ENCODE measurements at places on chromosomes 4 and X.

DNA sequence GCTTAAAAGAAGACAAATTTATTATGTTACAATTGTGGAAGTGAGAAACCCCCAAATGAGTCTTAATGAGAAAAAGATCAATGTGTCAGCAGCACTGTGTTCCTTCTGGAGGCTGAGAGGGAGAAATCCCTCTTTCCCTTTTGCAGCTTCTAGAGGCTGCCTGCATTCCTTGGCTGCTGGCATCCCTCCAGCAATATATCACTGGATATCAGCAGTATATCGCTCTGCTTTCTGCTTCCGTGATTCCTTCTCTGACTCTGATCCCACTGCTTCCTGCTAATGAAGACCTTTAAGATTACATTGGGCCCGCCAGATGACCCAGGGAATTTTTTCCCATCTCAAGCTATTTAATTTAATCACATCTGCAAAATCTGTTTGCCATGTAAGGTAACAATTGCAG is 1008.0 kb downstream of the RAPGEF2 start:
- no peak for DNase-seq

GRCh38 chr4:4968161-4968725 is 51.0 kb downstream of the CYTL1 start:
- DNase-seq, result no peak

- DNase-seq, result peak; percentile 94
These were observed 13.0 kb upstream of the SEPSECS start for GRCh38 chr4:25172961-25173915.

- DNase-seq, result no peak
These were observed 329.2 kb upstream of the KLF3 start for GRCh38 chr4:38334791-38335190.

DNA sequence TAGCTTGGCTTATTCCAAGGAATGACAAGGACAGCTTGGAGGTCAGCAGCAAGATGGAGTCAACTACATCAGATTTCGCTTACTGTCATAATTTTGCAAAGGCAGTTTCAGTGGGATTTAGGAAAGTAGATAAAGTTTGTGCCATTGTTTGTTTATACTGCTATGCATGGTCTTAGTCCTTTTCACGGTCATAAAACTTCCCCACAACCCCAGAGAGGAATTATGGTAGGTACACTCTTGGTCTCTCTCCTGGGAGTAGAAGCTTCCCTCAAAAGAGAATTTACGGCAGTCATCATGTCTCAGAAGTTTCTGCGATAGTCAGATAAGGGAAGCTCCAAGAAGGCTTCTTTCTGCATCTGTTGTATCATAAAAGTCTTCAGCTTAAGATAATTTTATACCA is 27.9 kb upstream of the HERC6 start:
- no peak for DNase-seq

DNA sequence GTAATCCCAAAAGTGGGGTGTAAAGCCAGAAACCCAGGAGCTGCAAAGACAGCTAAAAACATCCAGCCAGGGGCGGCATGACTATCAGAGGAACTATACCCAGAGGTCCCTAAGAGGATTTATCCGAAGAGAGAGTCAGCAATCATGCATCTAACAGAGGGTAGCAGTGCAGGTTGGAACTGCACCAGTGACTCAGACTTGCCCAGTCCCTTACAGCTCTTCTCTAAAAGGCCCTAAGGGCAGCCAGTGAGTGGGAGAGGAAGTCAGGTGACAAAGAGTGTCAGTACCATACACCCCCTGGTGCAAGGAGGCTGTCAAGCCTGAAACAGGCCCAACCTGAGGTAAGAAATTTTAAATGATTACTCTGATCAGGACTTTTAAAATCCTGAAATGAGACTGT is 88.1 kb downstream of the CAMK2D start:
- DNase-seq, result no peak

DNA sequence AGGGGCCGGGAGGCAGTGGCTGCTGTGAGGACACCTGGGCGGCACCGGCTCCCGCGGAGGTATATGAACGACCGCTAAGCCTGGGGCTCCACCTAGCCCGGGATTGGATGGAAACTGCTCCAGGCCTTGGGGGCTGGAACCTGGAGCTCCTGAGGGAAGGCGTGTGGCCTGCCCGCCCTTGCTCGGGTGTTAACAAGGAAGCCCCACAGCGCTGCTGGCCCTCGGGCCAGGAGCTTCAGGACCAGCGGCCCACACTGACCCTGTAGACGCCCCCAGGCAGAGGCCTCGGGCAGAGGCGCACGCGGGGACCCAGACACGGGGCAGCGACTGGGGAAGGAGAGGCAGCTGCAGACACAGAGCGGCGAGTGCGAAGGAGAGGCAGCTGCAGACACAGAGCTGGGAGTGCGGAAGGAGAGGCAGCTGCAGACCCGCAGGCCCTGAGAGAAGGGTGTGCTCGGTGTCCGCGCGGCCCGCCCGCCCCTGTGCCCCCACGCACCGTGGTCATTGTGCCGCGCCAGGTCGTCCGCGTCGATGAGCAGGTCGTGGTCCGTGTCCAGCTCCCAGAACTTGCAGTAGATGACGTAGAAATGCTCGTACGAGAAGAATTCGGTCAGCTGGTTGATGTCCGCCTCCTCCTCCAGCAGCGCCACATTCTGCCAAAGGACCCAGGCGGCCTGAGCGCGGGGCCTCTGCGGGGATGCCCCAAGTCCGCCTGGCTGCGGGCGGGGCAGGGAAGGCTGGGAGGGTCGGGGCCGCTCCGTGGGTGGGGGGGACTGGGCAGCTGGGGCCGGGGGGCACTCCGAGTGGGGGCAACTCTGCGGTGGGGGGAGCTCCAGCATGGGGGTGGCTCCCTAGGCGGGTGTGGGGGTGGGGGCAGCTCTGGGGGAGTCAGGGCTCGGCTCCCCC is 26.7 kb upstream of the GTPBP6 start:
- DNase-seq, result no peak

DNA sequence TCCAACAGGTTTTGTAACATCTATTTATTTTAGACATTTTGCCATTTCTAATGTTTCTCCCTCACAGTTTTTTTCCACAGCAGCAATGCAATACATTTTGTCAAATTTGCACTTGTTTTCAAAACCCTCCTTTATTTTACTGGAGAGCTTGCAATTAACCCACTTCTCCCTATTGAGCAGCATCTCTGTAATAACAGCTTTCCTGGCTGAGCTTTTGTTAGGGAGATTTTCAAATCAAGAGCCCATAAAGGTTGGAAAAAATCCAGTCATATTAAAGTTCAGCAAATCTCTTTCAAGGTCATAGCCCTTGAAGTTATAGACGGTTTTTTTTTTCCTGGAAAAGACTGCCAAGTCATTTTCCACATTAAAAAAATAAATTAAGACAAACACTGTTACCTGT is 450.6 kb upstream of the TENM3 start:
- DNase-seq, result no peak

- no peak for DNase-seq
These were observed 275.7 kb upstream of the RASGEF1B start for GRCh38 chr4:81747242-81747930.
